ENCODE measurements at places on chromosomes 5 and 9.

- no peak for DNase-seq
These were observed 6.9 kb downstream of the ELL2 start for GRCh38 chr5:95954716-95955115.

DNA sequence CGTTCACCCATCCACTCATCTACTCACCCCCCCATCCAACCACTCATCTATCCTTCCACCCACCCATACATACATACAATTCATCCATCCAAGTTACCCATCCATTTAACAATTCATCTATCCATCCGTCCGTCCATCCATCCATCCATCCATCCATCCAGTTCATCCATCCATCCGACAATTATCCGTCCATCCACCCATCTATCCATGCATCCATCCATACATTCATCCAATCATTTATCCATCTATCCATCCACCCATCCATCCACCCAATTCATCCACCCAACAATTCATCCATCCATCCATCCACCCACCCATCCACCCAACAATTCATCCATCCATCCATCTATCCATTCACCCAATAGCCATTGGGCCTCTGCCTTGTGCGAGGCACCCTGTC lies 173.2 kb upstream of the MVB12B start:
- DNase-seq = no peak

DNA sequence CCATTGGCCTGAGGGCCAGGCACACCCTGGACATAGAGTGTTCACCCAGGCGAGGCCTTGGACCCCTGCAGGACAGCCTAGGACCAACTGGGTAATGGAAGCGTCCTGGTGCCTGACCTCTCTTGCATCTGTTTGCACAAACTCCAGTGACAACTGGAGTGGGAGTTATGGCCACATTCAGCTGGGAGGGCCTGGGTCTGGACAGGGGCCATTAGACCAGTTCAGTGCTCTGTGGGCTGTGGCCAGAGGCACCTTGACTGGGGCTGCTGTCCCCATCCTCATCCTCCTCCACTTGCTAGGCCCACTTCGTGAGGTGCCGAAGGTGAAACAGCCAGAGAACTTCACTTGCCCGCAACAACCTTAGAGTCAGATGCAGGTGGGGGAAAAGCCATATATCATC lies 372.7 kb upstream of the IRX1 start:
- DNase-seq = no peak

GRCh38 chr9:108724652-108725051 lies 131.1 kb downstream of the ACTL7B start:
- no peak for DNase-seq

- no peak for DNase-seq
These were observed 188.0 kb downstream of the TARS1 start for GRCh38 chr5:33628796-33629195.

- DNase-seq = no peak
These were observed 66.8 kb upstream of the ABL1 start for GRCh38 chr9:130768265-130768664.

DNA sequence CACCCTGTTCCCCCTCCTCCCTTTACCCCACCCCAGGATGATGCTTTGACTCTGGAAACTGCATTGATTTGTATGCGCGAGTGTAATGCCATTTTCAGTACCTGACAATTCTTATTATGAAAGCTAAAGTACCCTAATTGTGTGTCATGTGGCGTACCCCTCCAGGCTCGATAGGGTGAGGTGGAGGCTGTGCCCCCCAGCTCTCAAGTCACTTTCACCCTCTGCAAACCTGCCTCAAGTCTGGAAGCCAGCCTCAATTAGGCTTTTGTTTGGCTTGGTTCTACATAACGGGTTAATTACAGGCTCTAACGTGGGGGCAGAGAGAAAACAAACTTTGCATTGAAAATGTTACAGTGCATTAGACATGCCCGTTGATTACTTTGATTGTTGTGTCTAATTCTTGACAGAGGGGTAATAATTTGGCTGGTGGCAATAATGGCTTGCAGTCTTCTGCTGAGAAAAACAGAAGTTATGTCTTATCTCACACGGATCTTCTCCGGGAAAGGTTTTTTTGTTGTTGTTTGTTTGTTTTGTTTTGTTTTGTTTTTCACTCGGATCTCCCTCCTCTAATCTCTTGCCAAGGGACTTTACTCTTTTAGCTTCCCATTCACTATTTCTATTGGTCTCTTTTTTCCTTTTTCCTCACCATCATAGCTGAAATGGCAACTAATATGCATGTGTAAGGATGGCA lies 12.6 kb downstream of the ISL1 start:
- DNase-seq = no peak

DNA sequence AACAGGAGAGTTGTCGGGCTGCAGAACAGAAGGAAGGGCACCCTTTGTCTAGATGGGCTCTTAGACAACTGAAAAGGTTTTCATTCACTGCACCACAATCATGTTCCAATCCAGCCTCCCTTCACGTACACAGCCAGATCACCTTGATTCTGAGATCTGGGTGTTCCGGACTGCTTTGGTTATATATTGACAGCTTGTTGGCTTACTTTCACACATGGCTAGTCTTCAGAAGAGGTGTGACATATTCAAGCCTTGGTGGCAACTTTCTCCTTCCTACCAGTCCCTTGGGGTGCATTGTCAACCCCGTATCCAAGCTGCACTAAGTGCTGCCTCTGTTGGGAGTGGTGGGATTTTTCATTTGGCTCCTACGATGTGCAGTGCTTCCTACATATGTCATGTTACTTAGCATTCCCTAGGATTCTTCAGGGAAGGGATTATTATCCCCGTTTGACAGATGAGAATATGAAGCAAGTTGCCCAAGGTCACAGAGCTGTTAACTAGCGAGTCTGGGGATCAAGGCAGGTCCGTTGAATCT lies 100.6 kb downstream of the LIFR start:
- DNase-seq = no peak
